ENCODE measurements at places on chromosomes 12 and 14.

GRCh38 chr14:60165547-60165876, 314 bp upstream of the DHRS7 start:
- DNase-seq, result no peak

DNA sequence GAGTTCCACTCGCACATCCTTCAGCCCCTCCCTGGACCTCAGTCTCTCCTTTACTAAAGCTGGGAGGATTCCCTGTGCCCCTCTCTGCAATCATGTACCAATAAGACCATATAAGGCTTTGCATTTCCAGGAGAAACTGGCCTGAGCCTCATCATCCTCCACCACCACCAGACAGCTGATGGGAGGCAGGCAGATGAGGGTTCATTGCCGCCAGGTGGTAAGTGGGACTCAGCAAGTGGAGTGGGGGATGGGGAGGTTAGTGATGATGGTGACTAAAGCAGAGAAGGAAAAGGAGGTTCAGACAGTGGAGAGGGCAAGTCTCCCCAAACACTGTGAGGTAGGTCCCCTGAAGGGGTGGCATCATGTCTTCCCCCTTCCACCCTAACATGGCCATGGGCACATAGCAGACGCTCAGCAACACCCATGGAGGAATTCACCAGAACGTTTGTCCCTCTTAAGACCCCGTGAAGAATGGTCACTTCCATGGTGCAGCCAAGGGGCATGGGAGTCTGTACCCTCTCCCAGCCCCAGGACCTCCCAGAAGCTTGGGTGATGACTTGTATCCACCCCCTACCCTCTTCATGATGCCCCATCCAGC, 4.5 kb upstream of the TNFRSF1A start:
- DNase-seq, result no peak

GRCh38 chr14:83151571-83151970, 1617.9 kb upstream of the SEL1L start:
- no peak for DNase-seq

- DNase-seq, result no peak
These were observed 907.6 kb upstream of the FLRT2 start for GRCh38 chr14:84622357-84622756.

- no peak for DNase-seq
These were observed 467.8 kb downstream of the NRXN3 start for GRCh38 chr14:78637908-78638475.

DNA sequence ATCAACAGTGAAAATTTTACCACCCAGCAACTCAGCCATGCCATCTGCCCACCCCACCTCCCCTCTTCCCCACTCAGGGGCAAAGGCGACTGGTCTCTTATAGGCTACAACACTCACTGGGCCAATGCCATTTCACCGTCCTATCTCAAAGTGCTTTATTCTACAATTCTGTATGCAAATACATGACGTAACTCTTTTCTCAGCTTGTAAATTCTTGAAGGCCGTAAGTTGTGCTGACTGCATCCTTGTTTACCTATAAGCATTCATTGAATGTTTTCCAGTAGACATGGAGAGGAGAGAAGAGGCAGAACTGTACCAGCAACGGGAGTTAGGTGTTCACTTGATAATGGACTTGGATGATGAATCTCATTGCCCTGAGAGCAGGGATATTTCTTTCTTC, 15.6 kb downstream of the BCL2L14 start:
- DNase-seq, result no peak

GRCh38 chr14:54116972-54117371, 160.3 kb upstream of the BMP4 start:
- no peak for DNase-seq

DNA sequence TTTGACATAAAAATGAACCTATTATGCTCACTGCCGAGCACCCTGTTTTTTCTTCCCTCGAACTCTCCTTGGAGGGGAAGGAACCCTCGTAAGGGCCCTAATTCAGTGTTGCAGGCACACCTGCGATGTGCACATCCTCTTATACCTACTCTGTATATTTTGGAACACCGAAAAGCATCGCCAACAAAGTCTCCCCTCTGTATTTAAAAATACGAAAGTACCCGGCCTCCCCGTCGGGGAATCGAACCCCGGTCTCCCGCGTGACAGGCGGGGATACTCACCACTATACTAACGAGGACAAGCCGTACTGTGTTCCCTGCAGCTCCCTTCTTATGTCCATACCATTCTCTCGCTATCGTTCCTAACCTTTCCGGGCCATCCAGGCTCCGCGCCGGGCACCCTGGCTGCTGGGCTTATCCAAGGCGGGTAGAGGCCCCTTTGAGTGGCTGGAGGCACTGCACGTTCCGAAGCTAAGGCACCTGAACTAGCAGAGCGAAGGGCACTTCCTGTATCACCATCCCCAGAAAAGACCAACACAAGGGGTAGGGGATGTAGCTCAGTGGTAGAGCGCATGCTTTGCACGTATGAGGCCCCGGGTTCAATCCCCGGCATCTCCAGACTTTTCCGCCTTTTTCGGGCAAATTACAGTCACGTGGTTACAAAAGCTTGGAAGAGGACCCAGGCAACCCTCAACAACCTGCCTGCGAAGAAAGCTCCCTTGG, 25.1 kb upstream of the UBC start:
- DNase-seq, result no peak

- peak; percentile 1 for DNase-seq
These were observed 728 bp upstream of the STON2 start for GRCh38 chr14:81400852-81401251.

- DNase-seq, result no peak
These were observed 140.5 kb downstream of the FOXN3 start for GRCh38 chr14:89276424-89276975.

GRCh38 chr12:124594851-124595250, 27.4 kb upstream of the NCOR2 start:
- no peak for DNase-seq

Data from GOT3 (cell line).